ENCODE measurements at places on chromosomes 12 and 14. TPM values are rescaled to one million over a fixed set of nuclear protein-coding genes. Genes with fewer than 3 reads are reported as not detected.

DNA sequence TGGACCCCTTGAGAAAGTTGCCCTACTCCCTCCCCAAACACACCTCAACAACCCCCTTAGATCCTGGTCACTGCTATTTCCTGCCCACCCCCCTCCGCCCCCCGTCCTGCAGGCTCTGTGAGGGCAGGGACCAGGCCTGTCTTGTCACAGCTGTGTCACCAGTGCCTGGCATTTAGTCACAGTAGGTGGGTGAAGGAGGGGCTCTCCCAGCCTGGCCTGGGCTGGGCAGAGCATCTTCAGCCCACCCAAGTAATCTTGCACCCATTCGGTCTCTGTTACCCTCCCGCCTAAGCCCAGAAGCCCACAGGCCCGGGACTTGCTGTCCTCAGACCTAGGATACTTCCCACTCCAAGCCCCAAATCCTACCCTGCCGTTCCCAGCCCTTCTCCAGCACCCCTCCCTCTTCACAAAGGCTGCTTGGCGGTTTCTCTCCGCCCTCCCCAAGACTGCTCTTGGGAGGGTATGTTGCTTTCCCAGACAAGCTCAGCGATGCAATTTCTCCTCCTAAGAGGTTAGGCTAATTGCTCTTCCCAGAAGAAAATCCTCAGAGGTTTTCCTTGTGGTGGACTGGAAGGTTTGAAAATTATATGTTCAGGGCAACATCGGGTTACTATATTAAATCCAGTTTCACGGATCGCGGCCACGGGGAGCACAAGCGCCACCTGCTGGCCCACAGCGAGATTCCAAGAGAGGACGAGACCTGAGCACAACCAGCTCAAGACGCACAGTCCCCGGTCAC is 50.8 kb upstream of the ZFP36L1 start:
- DNase-seq: peak; percentile 75

Gene KRT6C
- not detected for total RNA-seq

DNA sequence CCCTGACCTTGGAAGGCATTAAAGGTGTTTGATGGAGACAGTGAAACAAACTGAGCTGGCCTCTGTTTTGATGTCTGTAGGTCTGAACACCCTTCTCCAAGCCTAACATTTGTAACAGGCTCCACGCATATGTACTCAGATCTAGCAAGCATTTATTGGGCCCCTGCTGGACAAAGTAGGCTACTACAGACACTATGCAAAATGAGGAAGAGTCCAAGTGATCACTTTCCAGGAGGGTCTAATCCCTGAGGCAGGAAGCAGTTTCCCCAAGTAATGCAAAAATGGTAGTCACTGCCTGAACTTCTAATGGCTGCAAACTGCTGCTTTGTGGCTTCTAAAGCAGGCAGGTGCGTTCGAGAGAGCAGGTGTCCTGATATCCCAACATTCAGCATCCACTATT is 405.8 kb downstream of the MED13L start:
- no peak for DNase-seq

DNA sequence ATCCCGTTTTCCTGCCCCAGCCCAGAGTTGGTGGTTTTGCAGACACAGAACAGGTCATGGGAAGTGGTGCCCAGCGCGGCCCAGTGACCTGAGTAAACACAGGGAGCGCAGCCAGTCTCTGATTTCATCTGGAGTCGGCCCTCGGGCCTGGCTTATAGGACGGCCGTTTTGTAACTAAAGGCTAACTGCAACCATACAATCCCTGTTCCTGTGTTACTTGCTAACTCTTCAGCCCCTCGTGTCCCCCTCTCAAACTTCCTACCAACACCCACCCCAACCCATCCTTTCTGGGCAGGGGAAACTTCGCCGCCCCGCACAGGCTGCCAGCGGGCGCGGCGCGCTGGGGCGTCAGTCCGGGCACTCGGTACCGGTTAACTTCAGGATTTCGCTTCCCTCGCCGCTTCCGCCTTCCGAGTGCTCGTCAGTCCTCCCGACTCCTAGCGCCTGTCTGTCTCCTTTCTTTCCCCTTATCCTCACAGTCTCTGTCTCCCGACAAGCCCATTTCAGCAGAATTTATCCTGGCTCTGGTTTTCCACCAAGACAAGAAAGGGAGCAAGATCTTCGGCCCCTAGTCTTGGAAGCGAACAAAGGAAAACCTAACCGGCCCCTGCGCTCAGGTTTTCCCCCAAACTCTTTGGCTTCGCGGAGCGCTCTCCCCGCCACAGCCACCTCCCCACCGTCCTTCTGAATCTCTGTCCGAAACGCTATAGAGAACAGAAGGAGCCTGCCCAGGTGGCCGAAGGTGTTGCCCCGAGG is 2.0 kb downstream of the SIX1 start:
- DNase-seq: no peak

DNA sequence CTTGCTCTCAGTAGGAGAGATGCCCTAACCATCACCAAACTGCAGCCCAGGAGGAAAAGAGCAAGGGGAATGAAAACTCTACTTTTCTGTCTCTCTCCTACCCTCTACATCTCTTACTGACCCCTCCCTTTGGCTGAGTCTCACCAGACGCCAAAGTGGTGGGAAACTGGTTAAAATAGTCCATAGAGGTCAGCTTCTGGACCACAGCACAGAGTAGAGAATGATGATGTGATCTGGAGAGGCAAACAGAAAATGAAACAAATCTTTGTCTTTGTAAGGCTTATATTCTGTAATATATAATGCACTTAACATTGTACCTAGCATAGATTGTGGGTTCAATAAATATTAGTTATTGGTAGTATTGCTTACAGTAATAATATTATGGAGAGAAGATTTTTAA is 81.0 kb upstream of the GARIN2 start:
- DNase-seq: no peak

Gene SERPINA5
- total RNA-seq: 4.1 TPM

GRCh38 chr12:124613151-124613585 is 45.8 kb upstream of the NCOR2 start:
- DNase-seq: no peak

Gene GALNT9
- total RNA-seq: 0.13 TPM

GRCh38 chr12:114221957-114222630 is 183.8 kb downstream of the TBX5 start:
- DNase-seq: no peak

Gene REC8
- total RNA-seq: 3.4 TPM

DNA sequence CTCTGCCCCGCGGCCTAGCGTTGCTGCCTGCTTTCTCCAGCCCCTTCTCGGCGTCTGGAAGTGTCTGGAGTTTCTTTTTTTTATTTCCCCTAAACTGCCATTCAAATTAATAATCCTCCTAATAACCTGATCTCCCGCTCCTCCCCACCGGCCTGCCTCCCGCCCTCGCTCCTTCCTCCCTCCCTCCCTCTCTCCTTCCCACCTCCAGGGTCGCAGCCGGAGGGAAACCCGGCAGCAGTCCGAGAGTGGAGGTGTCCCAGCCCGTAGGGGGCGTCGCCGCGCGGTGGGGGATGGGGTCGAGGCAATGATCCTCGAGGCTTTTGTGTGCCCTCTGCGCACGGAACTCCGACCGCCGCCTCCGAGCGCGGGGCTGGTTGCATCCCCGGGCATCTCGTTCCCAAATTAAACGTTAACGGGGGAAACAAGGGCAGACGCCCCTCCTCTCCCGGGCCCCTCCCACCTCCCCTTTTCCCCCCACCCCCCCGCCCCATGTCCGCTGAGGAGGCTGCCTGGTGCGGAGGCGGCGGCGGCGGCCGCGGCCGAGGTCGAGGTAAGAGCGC is 1.0 kb upstream of the SOCS2 start:
- peak; percentile 33 for DNase-seq

Gene B4GALNT1
- total RNA-seq: 1.7 TPM

GRCh38 chr12:130299574-130299973 is 38.1 kb upstream of the PIWIL1 start:
- no peak for DNase-seq

- no peak for DNase-seq
Measured at GRCh38 chr12:98106031-98106683, 409.2 kb upstream of the TMPO start.
